ENCODE measurements at places on chromosomes 12 and 14. TPM values are rescaled to one million over a fixed set of nuclear protein-coding genes. Genes with fewer than 3 reads are reported as not detected.

Gene TSPAN19
- total RNA-seq: not detected

Gene HCAR1
- under 0.01 TPM for total RNA-seq

Gene BEST3
- 0.29 TPM for total RNA-seq

Gene SLC8B1
- 25.1 TPM for total RNA-seq

Gene USP44
- 2.0 TPM for total RNA-seq

Gene C12orf54
- total RNA-seq: not detected

Gene KRT75
- total RNA-seq: not detected

Gene SYCP3
- total RNA-seq: 0.67 TPM

Gene BCAT1
- 236 TPM for total RNA-seq

Gene SPTB
- total RNA-seq: not detected

Gene GCN1
- total RNA-seq: 150 TPM

Gene NANOG
- total RNA-seq: not detected

Gene PTHLH
- total RNA-seq: 0.86 TPM

Gene ENDOU
- not detected for total RNA-seq

Gene ATL1
- 1.3 TPM for total RNA-seq

Gene LMBR1L
- total RNA-seq: 72.9 TPM

Gene TBC1D30
- 14.0 TPM for total RNA-seq

Gene CYP46A1
- total RNA-seq: not detected

Gene ANKS1B
- total RNA-seq: 0.65 TPM
